ENCODE measurements at places on chromosomes 11 and 22.

DNA sequence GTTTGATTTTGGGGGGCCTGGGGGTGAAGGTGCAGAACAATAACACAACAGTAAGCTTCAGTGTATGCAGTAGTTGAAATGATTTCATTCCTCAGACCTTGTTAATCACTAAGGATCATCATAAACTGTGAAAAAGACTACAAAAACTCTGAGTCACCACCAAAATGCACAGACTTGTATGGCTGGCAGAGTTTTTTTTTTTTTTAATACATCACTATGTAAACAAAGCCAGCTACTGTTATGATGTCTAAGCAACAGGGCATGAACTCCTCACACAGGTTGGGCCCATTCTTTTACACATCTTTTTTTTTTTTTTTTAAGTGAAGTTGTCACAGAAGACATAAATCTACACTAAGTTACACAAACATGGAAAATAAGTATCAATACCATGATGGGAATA, 311.9 kb downstream of the GUCY1A2 start:
- DNase-seq: no peak

- peak; percentile 17 for DNase-seq
Measured at GRCh38 chr22:17257121-17258001, 38.1 kb upstream of the ADA2 start.

GRCh38 chr22:38112381-38112780, 1.9 kb upstream of the BAIAP2L2 start:
- DNase-seq: no peak

DNA sequence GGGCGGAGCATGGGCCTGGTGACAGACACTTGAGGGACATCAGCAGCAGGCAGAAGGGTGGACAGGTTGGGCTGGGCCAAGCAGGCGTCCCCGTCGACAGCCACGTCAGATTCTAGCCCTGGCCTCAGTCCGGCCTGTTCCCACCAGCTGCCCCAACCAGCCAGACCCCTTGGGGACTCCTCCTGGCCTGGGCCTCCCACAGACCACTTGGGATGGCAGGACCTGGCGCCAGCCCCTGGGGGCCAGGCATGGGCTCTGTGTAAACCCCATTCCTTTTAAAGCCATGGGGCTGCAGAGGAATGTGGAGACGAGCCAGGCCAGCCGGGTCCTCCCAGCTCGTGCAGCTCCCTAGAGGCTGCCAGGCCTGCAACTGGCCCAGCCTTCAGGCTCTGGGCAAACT, 4.7 kb upstream of the SUSD2 start:
- DNase-seq: no peak

DNA sequence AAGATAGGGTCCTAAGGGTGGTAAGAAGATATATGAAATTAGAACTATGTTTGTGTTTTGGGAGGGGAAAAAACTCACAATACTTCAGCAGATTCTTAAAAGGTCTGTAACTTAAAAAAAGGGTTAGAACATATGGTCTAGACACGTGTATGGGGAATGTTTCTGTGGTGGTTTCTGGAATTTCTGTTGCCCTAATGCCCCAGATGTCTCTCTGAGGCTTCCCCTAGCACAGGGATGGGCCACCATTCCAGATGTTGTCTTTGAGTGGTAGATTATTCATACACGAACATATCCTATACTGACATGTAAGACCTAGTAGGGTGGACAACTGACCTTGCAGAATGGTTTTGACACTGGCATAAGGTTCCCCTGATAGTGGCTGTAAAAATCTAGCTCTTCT, 26.2 kb downstream of the EHF start:
- DNase-seq: no peak

DNA sequence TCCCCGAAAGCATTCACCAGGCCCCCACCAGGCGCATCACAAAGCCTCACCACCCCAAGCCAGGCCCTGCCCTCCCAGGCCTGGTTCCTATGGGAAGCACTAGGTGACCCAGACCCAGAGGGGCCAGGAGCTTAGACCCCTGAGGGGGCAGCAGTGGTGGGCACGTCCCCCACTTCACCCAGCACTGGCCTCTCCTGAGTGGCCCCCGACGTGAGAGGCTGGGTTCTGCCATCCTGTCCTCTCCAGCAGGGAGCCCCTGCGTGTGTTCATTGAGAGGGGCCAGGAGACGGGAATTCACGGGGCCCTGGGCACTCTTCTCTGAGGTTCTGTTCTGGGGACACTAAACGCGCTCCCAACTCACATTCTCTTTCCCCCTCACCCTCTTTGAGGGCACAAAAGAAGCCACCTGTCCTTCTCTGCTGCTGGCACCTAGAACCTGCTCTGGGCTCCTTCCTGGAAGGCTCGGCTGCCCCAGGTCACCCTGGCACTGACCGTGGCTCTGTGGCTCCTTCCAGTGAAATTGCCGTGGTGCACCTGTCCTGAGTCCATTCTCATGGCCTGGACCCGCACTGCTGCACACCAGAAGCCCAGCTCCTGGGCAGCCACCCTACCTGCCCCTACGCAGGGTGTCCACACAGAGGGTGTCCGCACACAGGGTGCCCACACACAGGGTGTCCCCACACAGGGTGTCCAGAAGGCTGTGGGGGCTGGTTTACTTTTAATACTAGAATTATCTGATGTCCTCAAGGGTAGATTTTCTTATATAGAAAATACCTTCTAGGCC, 12.2 kb downstream of the PTDSS2 start:
- no peak for DNase-seq

DNA sequence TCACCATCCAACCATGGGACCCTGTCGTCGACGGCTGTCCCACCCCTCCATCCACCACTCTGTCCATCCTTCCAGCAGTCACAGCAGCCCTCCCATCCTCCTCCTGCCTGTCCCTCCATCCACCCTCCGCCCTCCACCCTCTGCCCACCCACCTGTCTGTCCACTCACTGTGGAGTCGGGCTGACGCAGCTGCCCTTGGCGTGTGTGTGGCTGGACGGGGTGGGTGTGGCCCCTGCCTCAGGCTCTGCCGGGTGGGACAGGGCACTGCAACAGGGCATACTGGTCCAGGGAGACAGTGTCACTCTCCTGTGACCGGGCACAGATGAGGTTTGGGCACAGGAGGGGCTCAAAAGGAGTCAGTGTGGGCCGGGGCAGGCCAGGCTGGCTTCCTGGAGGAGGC, 1.9 kb downstream of the PKP3 start:
- no peak for DNase-seq

GRCh38 chr11:13666708-13667107, 1.8 kb upstream of the FAR1 start:
- no peak for DNase-seq

DNA sequence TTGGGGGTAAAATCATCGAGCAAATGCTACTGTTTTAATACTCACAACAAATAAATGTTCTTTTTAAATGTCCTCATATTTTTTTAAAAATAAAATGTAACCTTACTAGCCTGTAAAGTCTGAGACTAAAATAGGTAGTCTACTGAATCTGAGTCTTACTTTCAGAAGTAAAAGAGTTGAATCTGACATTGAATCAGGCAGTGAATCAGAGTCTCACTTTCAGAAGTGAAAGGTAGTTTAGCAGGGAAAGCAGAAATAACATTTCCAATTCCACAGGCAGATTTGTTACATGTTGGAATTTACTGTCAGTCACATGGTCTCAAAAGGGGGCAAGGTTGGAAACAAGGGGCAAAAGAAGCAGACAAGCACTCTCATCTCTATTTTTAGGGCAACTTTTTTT, 143.0 kb downstream of the ELP4 start:
- DNase-seq: no peak

DNA sequence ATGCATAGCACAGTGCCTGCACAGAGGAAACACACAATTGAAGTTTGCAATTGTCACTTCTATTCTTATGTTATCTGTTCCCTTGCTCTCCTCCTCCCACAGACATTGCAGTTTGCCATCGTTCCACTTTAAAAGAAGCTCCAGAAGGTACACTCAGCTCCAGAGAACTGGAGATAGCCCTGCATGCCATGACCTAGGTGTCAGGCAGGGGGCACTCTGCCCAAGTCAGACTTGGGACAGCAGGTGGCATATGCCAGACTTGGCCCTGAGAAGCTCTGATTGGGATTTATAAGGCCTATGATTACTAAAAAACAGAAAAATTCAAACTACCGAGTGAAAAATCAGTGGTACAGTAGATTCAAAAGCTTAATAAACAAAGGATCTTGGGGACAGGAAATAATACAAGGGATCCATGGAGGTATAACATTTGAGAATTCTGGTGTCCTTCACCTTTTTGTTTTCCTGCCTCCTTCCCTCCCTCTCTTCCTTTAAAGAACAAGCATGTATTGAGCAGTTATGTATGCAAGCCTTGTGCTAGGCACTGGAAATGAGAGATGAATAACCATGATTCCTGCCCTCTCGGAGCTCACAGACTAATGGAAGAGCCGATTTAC, 40.0 kb downstream of the TENM4 start:
- peak; percentile 24 for DNase-seq

GRCh38 chr11:103582351-103582909, 454.0 kb upstream of the DDI1 start:
- DNase-seq: no peak

DNA sequence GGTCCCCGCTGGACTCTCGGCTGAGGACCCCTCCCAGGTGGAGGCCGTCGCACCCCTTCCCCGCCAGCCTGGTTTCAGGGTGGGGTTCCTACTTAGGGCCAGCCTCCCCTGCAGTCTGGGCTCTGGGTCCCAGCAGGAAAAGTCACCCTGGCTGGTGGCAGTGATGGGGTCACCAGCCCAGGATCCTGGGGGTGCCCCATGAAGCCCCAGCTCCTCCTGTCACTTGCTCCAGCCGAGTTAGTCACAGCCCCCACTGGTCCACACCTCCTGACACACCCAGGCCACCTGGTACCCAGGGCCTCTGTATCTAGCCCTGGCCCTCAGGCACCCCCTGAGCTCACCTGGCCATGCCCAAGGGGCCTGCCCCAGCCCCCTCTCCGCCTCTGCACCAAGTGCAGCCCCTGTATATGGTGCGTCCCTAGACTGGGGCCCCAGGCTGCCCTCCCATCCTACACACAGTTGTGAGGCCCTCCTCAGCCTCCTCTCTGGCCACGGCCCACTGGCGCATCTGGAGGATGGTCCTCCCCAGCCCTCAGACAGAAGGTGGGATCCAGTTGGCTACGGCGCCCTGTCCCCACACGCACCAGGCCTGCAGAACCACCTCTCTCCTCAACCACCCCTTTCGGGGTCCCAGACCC, 6.7 kb downstream of the PLXNB2 start:
- DNase-seq: no peak

- no peak for DNase-seq
Measured at GRCh38 chr11:97409141-97409540, 1019.3 kb downstream of the JRKL start.

GRCh38 chr11:128481135-128481534, 106.2 kb downstream of the ETS1 start:
- no peak for DNase-seq

- DNase-seq: no peak
Measured at GRCh38 chr22:37020192-37020479, 594 bp downstream of the MPST start.

DNA sequence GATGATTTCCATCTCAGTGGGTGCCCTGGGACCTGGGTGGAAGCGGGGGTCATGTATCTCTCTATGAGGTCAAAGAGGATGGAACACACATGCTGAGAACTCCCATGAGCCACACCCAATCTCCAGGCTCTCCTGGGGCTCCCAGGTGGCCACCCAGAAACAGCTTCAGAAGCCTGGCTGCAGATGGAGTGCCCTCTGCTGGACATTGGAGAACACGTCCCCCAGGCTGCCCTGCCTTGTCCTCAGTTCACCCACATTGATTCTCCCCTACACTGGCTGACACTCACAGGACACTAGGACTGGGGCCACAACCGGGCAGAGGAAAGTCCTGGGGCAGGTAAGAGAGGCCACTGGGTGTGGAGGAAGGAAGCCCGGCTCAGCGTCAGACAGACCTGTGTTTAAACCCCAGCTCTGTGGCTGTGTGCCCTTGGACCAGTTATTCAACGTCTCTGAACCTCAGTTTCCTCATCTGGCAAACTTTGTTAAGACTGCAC, 4.5 kb upstream of the NOL12 start:
- DNase-seq: peak; percentile 20

- no peak for DNase-seq
Measured at GRCh38 chr11:12007769-12008737, at the start of gene DKK3. DKK3 (minus strand) TSS chr11:12008626; CDS start chr11:12008582, 44 bp downstream.

DNA sequence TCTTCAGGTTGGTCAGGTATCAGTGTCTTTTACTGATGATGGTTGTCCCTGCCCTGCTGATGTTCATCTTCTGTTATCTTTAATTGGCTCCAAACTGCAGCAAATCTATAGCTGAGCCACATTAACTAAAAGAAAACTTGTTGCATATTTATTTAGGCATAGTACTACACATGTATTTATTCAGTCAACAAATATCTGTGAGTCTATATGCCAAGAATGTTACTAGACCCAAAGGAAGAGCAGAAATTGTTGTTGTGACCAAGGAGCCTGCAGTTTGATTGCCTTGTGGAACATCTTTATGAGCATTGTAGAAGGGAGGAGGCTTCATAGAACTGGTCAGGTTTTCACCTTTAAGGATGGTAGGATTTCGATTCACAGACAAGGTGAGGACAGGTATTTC, 10.1 kb downstream of the BMAL1 start:
- no peak for DNase-seq

DNA sequence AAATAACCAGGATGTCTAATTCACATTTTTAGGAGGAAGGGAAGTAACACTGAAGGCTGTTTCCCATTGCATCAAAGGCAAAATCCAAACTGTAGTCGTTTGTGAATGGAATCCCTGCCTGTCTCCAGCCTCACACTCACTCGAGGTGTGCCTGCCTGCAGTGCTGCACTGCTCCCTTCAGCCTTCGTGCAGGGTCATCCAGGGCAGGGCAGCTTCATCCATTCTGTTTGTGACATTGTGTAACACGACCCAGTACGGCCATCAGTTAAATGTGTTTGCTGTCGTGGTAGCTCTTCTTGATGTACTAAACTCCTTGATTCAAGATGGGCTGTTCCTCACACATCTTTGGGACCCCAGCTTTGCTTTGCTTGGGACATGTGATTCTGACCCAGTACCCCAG, 34.3 kb downstream of the LDLRAD3 start:
- no peak for DNase-seq

DNA sequence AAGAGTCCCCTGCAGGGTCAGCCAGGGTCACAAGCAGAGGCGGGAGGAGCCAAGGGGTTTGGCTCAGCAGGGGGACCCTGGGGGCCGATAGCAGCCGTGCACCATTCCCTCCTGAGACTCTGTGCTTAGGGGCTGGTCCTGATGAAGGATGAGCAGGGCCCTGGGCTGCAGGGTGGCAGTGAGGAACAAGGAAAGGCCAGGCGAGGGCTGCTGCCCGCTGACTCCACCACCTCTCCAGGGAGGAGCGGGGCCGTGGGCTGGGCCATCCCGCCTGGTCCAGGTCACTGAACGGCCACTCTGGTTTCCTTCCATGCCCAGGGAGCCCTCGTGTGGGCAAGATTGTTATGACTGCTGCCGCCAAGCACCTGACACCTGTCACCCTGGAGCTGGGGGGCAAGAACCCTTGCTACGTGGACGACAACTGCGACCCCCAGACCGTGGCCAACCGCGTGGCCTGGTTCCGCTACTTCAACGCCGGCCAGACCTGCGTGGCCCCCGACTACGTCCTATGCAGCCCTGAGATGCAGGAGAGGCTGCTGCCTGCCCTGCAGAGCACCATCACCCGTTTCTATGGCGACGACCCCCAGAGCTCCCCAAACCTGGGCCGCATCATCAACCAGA, 9.2 kb upstream of the NDUFS8 start:
- DNase-seq: no peak

- DNase-seq: no peak
Measured at GRCh38 chr22:44204739-44205515, 24.2 kb downstream of the PARVG start.
